D341Med (cell line): ENCODE measurements at places on chromosomes 12 and 14.

DNA sequence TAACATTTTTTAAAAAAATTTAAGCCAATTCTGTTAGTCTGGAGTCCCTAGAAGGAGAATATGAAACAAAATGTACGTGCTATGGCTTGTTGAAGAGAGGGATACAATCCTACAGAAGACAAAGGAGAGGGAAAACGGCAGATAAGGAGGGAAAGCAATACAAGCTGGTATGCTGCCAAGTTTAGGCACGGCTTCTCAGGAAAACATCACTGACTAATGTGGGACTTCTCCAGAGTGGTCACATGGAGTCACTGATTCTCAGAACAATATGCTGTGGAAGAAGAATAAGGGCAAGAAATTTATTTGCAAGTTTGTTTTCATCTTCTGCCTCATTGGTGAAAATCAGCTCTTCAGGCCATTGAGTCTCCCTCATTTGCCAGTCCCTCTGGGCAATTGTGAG lies 22.9 kb upstream of the NR1H4 start:
- no peak for DNase-seq

DNA sequence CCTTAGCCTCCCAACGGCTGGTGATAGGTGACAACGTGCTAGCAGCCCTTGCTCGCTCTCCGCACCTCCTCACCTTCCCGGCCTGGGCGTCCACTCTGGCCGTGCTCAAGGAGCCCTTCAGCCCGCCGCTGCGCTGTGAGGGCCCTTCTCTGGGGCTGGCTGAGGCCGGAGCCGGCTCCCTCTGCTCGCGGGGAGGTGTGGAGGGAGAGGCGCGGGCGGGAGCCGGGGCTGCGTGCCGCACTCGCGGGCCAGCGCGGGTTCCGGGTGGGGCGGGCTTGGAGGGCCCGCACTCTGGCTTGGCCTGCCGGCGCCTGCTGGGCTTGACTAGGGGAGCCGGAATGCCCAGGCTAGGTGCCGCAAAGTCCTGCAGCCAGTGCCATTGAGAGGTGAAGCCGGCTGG lies 131.1 kb downstream of the CCER1 start:
- DNase-seq: no peak

DNA sequence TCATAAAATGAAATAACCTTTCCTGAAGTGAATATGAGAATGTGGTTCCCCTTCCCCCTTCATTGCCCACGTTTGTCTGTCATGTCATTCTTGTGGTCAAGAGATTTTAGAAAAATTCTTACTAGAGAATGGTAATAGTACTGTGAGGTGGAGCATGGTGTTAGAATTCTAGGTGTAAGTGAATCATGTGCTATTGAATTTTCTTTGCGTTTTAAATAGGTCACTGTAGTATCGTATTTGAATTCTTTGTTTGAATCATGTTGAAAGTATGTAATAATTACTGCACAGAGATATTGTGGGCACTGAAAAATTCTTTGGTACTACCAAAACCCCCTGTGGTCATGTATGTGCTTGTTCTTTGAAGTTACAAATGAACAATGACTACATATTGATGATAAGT lies 49.9 kb downstream of the FUT8 start:
- no peak for DNase-seq

DNA sequence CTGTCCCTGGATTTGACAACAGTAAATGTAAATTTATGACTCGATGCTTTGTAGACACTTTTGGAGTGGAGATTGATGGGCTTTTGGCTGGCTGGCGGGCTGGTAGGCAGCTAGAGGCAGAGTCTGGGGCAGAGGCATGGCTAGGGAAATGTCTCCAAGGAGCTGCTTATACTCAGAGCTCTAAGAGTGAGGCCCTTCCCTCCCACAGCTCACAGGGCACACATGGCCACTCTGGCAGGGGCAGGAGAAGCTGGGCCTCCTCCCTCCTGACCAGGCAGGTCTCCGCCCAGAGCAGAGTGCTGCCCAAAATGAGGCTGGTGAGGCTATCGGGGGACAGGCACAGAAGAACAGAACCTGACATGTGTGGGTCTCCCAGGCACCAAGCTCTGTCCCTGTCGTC lies 67.5 kb downstream of the GALNT16 start:
- no peak for DNase-seq

- no peak for DNase-seq
Measured at GRCh38 chr14:105909046-105909827, 382.9 kb downstream of the TMEM121 start.

DNA sequence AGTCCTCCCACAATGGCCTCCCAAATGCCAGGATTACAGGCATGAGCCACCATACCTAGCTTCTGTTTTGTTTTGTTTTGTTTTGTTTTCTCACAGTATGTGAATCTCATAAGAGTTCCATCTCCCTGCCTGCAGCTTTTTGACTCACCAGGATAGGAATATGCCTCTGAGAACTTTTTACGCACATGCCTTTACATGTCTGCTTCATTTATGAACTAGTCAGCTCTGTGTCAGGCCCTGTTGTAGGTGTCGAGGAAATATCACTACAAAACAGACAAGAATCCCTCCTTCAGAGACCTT lies 89.0 kb downstream of the BORCS5 start:
- DNase-seq: no peak

DNA sequence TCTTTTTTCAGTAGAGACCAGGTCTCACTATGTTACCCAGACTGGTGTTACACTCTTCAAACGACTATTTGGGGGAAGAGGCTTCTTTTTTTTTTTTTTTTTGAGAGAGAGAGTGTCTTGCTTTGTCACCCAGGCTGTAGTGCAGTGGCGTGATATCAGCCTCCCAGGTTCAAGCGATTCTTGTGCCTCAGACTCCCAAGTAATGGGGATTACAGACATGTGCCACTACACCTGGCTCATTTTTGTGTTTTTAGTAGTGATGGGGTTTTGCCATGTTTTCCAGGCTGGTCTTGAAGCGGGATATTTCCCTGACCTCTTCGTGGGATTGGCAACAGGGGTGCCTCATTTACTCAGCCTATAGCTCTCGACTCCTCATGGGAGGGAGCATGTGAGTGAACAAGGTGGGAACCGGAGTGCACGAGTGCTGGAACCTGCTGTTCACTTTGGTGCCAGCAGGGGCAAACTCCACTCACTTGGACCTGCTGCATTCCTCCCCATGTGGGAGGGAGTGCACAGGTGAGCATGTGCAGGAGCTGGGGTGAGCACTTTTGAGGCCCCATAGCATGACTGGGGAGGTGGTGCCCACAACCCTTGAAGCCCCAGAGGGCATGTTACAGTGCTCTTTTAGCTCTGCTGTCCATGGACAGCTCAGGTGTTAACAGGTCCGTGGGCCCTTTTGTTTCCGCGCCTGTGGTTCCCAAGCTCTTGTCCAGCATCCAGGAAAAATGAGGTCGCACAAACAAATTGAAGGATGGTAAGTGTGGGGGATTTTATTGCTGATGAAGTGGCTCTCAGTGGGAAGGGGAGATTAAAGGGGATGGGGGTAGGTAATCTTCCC lies 79.1 kb upstream of the HECTD1 start:
- DNase-seq: no peak

GRCh38 chr14:105641075-105641937 lies 114.9 kb downstream of the TMEM121 start:
- DNase-seq: no peak

DNA sequence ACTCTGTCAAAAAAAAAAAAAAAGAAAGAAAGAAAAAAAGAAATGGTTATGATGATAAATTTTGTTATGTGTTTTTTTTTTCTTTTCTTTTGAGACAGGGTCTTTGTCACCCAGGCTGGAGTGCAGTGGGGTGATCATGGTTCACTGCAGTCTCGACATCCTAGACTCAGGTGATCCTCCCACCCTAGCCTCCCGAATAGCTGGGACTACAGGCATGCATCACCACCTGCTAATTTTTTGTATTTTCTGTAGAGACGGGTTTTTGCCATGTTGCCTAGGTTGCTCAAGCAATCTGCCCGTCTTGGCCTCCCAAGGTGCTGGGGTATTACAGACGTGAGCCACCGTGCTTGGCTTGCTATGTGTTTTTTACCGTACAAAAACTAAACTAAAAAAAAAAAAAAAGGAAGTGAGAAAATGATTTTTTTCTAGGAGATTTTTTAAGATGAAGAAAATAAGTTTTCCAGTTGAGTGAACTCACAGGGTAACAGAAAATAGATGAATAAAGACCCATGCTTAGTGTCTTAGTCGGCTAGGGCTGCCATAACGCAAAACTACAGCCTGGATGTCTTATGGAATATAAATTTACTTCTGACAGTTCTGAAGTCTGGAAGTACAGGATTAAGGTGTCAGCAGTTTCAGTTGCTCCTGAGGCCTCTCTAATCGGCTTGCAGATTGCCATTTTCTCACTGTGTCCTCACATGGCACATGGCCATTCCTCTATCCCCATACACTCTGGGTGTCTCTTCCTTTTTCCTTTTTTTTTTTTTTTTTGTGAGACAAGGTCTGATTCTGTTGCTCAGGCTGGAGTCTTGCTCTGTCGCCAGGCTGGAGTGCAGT lies 13.2 kb upstream of the APOF start:
- no peak for DNase-seq

DNA sequence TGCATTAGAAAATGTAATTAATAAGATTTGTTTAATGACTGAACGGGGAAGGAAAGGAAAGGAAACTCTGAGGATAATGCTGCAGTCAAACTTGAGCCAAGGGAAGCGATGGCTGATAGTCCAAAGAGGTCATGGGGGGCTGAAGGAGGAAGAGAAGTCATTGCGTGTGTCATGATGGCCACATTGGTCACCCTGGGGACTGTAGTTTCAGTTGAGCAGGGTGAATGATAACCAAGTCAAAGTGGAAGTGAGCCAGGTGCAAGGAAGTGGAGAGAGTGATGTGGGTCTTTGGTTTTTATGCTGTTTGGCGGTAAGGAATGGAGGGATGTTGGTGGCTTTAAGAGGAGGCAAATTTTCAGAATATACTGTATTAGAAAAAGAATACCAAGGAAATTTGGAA lies 21.6 kb downstream of the C12orf75 start:
- no peak for DNase-seq

GRCh38 chr12:63228853-63229252 lies 77.9 kb upstream of the AVPR1A start:
- no peak for DNase-seq
